ENCODE measurements at places on chromosomes 1 and 21.

- DNase-seq = peak; percentile 60
These were observed 826 bp downstream of the LAPTM5 start for GRCh38 chr1:30756545-30757351.

DNA sequence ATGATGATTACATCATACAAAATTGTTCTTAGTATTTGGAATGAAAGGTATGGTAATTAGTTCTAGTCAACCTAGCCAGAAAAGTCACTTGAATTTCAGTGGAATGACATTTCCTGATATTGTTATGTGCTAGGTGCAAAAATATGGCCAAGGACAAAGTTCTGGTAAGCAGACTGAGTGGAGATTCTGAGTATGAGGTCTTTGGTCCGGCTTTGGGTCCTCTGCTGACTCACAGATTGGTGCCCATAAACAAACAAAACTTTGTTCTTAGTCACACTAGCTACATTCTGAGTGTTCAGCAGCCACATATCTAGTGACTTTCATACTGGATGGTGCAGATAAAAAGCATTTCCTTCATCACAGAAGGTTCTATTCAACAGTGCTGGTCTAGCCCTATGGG is 206.1 kb downstream of the ZNF648 start:
- DNase-seq = no peak

GRCh38 chr1:71638081-71638766 is 557.4 kb upstream of the ZRANB2 start:
- DNase-seq = no peak

DNA sequence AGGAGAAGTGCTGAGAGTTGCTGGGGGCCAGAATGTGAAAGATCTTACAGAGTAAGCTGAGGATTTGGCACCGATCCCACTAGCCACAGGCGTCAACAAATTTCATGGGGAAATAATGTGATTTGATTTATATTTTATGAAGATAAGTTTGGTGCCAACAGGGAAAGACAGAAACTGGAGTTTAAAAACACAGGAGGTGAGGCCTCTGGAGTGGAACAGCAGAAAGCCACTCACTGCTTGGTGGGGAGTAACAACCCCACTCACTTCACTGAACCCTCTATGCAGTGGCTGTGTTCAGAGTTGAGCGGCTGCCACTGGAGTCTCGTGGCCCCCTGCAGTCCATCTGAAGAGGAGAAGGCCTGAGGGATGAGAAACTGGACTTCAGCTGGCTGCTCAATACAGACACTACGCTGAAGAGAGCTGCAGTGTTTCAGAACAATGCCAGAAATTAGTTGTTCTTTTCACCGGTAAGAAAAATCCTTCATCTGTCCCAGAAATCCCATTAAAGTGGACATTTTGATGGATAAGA is 48.0 kb upstream of the RXRG start:
- no peak for DNase-seq

GRCh38 chr1:35644204-35644603 is 2.9 kb upstream of the PSMB2 start:
- no peak for DNase-seq

DNA sequence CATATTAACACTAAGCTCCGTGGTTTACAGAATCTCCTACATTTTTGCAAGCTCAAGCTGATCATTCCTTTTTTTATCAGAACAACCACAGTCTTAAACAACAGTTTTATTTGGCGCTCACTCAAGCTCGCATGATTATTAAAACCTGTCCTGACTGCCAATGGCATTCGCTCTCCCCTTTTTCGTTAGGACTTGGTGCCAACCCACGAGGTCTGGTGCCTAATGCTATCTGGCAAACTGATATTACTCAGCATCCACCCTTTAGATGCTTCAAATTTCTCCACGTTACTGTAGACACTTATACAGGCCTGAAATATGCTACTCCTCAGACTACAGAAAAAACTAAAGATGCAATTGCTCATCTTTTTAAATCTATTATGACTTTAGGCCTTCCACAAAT is 23.0 kb upstream of the ITLN1 start:
- no peak for DNase-seq

Data from adrenal gland (tissue), 19 donors.